Astrocyte (in vitro differentiated cells and primary cell): ENCODE measurements at places on chromosomes 11 and 22.

- no peak for DNase-seq
Observed at GRCh38 chr22:19524170-19525115, at the start of gene CLDN5. CLDN5 (minus strand) TSS chr22:19524410; CDS start chr22:19524255, 155 bp downstream.

DNA sequence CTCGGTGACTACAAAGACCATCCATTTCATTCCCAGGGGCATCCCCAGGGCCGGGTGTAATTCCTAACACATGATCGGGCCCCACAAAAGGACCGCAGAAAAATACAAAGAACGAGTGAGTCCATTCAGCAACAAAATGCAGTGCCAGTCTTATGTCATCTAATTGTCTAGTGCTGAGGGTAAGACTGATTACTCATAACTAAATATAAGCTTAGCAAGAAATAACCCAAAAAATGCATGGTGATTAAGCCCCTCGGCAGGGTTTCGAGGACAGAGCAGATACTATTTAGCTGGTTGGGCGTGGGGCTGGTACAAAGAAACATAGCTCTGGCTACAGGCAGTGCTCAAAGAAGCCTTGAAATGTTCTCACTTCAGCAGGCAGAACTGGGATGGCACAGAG is 1078.9 kb downstream of the OPCML start:
- peak; percentile 63 for DNase-seq

- no peak for DNase-seq
Observed at GRCh38 chr11:30165652-30166051, 65.2 kb upstream of the FSHB start.

GRCh38 chr11:28514391-28514790 is 406.2 kb downstream of the METTL15 start:
- peak; percentile 65 for DNase-seq

DNA sequence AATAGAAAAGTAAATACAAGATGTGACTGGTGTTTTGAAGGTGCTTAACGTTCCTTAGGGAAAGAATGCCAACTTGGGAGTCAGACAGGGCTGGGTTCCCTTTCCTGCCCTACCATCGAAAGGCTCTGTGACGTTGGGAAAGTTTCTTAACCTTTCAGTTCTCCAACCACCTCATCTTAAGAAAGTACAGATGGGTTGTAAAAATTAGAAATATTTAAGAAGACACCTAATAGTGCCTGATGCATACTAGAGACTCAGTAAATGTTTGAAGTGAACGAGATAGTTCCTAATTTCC is 1.1 kb downstream of the GTPBP1 start:
- DNase-seq, result no peak

GRCh38 chr11:846496-847098 is 3.9 kb downstream of the TSPAN4 start:
- no peak for DNase-seq

- no peak for DNase-seq
Observed at GRCh38 chr11:115423728-115424459, 80.3 kb downstream of the CADM1 start.

DNA sequence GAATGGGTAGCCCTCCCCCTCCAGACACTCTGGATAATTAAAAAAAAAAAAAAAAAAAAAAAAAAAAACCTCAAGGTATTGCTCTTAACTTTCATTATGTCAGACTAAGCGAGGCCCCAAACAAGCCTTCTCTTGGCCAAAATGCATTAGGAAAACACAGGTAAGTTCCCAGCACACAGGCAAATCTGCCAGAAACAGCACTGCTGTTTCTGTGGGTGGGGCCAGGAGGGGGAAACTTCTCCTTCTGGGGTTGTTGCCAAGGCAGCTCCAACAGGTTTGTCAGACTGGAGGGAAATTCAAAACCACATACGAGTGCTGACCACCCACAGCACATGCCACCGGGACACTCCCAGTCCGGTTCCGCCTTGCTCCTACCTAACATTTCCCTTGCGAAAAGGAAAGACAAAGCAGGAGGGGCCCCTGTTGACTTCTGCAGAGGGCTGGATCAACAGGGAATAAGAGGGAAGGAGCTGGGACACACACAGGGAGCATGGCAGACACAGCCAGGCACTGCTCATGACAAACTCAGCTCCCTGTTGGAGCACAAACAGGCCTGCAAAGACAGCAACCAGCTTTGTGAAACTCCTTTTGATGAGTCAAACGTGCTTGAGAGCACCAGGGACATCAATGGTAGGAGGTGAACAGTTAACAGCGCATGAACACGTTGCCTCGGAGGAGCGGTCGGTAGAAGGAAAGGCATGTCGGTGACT is 55.0 kb downstream of the MYH9 start:
- peak; percentile 86 for DNase-seq

- DNase-seq, result no peak
Observed at GRCh38 chr11:31059529-31059928, 310.0 kb downstream of the DCDC1 start.

DNA sequence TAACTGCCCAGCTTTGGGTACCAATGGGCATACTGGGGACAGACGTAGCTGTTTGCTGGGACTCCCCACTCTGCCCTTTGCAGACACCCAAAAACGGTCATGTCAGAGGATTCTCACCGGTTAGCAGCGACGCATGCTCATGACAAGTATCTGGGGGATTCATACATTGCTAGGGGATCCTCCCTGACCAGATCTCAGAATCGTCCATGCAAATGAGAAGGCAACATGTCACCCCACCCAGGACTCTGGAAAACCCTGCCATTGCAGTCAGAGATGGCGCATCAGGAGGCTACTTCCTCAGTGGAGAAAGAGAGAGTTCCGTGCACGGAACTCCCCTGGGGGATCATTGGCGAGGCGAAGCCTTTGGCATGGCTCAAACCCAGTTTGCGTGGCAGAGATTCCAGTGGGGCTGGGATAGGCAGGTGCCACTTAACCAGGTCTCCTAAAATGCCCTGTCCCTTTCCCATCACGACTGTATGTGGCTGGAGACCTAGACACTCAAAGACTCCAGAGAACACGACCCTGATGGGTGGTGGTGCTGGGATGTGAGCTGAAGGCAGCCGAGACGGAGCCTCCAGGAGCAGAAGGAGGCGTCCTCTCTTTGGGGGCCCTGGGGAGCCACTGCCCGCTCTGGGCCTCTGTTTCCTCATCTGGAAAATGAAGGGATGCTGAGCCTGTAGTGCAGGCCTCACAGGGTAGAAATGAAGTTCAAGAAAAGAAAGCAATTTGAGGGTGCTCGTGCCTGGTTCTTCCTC is 4.9 kb downstream of the RGL4 start:
- DNase-seq, result no peak

- DNase-seq, result peak; percentile 49
Observed at GRCh38 chr11:33829430-33830141, 55.3 kb upstream of the FBXO3 start.

DNA sequence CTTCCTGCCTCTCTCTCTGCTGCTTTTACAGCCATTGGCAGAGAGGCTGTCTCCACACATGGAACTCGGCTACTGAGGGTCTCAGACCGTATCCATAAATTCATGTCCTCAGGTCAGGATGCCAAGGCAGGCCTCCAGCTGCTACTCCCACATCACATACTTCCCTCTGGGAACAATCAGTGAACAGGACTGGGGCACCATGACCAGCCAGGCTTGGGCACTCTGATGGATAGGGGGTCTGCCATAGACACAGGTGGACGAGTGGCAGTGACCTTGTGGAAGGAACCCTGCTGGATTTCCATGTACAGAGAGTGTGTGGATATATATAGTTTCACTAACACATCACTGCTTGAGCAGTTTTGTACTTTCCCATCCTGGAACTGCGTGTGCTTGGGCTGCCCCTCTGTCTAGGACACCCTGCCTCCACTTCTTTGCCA is 97.7 kb upstream of the PARVA start:
- DNase-seq, result no peak

DNA sequence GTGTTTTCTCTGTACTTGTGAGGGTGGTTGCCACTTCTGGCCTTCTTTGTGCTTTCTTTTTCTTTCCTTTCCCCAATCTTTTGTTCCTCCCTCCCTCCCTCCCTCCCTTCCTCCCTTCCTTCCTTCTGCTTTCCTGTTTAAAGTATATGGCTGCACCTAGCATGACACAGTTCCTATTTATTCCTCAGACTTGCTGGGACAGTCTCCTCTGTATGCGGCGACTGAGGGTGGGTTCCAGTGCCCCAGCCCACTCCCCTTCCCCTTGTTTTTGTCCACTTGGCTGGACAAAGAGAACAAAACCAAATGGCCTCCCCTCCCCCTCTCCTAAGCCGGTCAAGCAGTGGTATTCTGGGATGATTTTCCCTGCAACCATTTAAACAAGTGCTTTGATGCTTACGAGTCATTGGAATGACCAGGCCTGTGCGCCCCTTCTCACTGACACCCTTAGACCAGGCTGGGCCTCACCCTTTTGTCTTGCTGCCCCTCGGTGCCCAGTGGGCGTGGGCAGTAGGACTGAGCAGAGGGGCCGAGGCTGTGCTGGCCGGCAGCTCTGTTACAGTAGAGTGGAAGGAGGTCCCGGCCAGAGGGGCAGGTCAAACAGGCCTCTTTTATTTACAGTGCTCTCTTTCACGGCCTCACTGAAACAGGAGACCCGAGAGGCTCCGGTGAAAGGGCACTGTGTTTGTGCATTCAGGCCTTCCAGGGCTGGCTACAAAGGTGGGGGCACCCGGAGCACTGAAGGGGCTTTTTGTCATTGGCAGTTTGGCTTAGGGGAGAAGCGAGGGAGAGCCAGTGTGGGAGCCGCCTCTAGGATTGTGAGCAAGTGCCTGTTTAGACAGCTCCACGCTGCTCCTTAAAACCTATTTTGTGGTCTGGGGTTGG is 32.2 kb downstream of the ZBTB16 start:
- DNase-seq, result no peak

GRCh38 chr11:33898957-33899356 is 7.1 kb upstream of the LMO2 start:
- DNase-seq, result no peak

GRCh38 chr22:29315286-29316140 is at the start of gene RASL10A:
RASL10A (minus strand) TSS chr22:29315697; CDS start chr22:29315246, 451 bp downstream.
- DNase-seq, result no peak
